ENCODE measurements at places on chromosomes 2 and 18.

- no peak for DNase-seq
These were observed 242.5 kb downstream of the AFF3 start for GRCh38 chr2:99899882-99900281.

DNA sequence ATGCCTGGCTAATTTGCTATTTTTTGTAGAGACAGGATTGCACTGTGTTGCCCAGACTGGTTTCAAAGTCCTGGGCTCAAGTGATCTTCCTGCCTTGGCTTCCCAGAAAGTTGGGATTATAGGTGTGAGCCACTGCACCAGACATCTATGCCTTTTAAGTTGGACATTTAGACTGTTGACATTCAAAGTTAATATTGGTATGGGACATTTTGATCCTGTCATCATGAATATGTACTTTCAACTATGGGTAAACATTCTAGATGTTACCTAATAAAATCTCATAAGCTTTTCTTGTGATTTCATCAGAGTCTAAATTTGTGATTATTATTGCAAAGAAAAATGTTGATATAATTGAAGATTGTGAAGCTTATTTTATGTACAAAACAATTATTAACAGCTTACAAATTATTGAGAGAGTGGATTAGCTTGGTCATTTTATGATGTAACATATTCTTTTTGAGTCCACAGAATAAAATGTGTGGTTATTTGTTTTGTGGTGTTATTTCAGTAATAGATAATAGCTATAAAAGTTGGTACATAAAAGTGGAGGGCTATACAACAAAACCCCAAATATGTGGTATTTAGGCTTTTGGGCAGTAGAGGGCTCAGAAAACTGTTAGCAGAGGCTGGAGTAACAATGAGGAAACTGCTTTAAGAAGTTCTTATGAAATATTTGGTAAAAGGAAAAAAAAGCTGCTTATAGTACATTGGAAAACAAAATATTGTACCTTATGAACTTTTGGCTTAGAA, 41.4 kb downstream of the STARD6 start:
- no peak for DNase-seq

- DNase-seq, result no peak
These were observed 328.1 kb downstream of the SLC8A1 start for GRCh38 chr2:40123746-40124145.

- no peak for DNase-seq
These were observed 3.9 kb downstream of the HAAO start for GRCh38 chr2:42788478-42788793.

DNA sequence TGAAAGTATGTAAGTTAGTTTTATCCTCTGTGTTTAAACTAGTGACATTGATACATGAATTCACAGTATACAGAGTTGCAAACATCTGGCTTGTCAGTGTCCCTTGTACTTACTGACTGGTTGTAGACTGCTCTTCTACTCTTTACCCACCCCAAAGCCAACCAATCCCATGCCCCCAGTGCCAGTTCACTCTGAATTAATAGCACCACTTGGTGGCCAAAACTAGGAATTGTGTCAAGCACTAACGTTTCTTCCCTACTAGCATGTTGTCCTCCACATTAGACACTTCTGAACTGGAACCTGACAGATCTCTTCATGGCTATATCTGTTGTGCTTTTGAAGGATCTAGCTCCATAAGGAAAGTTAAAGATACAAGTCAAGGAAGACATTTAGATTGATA, 27.2 kb upstream of the OTX1 start:
- DNase-seq, result no peak

GRCh38 chr2:42009657-42010580, 37.9 kb upstream of the PKDCC start:
- DNase-seq, result no peak

GRCh38 chr18:47754311-47755101, 176.0 kb downstream of the SMAD2 start:
- peak; percentile 26 for DNase-seq

DNA sequence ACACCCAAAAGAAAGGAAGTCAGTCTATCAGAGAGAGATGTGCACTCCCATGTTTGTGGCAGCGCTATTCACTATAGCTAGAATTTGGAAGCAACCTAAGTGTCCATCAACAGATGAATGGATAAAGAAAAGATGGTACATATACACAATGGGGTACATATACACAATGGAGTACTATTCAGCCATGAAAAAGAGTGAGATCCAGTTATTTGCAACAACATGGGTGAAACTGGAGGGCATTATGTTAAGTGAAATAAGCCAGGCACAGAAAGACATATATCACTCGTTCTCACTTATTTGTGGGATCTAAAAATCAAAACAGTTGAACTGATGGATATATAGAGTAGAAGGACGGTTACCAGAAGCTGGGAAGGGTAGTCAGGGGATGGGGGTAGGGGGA, 99.9 kb upstream of the ZNF516 start:
- DNase-seq, result no peak

GRCh38 chr18:13463526-13464210, 245.1 kb downstream of the LDLRAD4 start:
- no peak for DNase-seq

DNA sequence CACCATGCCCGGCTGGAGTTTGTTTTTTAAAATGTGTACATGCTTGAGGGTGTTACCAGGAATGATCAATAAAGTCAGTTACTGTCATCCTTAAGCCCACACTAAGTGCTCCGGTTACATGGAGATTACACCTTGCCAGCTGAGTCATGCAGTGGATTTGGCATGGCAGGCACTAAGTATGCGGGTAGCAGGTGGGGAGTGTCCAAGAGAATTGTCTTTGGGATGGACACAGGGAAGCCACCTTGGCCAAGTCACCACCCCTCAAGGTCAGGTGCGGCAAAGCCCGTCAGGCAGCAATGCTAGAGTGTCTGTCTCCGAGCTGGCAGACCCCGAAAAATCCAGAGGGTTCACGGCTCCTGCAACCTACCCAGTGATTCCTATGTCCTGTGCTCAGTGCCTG, 54.8 kb downstream of the GBX2 start:
- no peak for DNase-seq
